ENCODE measurements at places on chromosomes 3 and 15.
A peak's percentile ranks its signal among the peaks of the same experiment; 100 is the strongest.

- H3K36me3 ChIP-seq = no peaks in the 10 kb centered on the region
- no peak overlapping the region for H3K4me3 ChIP-seq
- DNase-seq = peak; percentile 22
- no peak overlapping the region for H3K27ac ChIP-seq
- H3K4me1 ChIP-seq = no peaks in the 10 kb centered on the region
- peaks cover 66% of the 10 kb centered on the region for H3K27me3 ChIP-seq
These were observed 359.7 kb upstream of the ROPN1 start for GRCh38 chr3:124351430-124352148.

DNA sequence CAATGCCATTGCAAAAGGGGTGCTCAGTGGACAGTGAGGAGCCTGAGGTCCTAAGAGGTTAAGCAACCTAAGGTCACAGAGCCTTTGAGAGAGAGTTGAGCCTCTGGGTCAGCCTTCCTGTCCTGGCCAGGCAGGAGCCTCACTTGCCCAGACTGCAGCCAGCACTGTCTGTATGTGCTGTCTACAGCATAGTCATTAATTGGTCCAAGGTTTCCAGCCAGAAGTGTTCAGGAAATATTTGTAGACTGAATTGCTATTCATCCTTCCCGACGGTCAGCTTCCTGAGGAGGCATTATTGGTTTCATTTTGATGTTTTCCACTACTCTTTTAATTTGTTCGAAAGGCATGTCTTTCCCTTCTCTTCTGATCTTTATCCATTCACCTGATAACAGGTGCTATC lies 8.1 kb downstream of the SEC13 start:
- no peaks in the 10 kb centered on the region for H3K27me3 ChIP-seq
- H3K36me3 ChIP-seq = peaks cover 43% of the 10 kb centered on the region
- DNase-seq = no peak
- H3K4me1 ChIP-seq = no peaks in the 10 kb centered on the region
- no peak overlapping the region for H3K4me3 ChIP-seq

- peaks cover 38% of the 10 kb centered on the region for H3K36me3 ChIP-seq
- H3K4me3 ChIP-seq = no peak overlapping the region
- peak overlapping the region; percentile 30 for H3K27ac ChIP-seq
- H3K27me3 ChIP-seq = no peaks in the 10 kb centered on the region
These were observed 8.8 kb downstream of the IL1RAP start for GRCh38 chr3:190522621-190523222.

DNA sequence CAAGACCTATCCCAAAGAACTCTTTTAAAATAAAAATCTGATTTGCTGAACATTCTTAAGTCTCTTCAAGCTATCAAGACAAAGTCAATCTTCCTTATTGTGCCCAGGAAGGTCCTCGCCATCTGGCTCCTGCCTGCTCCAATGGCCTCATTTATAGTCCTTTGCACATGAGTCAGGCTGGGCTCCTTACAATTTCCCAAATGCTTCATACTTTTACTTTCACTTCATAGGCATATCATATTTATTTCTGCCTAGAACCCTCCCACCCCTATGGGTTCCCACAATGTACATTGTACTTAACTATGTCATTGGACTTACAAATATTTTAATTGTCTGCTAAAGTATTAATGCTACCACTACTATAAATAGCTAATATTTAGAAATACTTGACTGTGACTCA lies 9.1 kb downstream of the THRB start:
- H3K4me1 ChIP-seq = peaks cover 18% of the 10 kb centered on the region
- no peak for DNase-seq
- H3K27me3 ChIP-seq = no peaks in the 10 kb centered on the region
- H3K4me3 ChIP-seq = no peak overlapping the region

Data from Calu3 (cell line).